ENCODE measurements at places on chromosomes 5 and 9.

DNA sequence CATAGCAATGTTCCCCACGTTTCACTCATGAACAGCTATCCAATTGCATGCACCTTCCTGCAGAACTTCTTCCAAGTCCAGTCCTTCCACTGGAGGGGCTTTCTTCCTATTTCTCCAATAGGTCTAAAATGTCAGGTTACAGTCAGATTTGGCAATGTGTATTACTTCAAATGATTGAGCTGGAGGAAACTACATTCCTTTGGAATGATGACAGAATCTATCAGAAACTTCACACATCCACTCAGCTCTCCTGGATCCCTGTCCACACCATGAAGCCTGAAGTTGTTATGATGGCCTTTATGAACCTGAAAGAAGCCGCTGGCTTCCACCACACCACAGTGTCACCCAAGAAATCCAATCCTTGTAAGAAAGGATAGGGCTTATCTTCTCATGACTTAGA, 32.2 kb downstream of the FBXW2 start:
- no peak for DNase-seq

- no peak for DNase-seq
These were observed 14.3 kb downstream of the WNK2 start for GRCh38 chr9:93198117-93198837.

GRCh38 chr5:1048861-1049838, 40.5 kb downstream of the NKD2 start:
- no peak for DNase-seq

- DNase-seq, result no peak
These were observed 41.6 kb downstream of the RAB14 start for GRCh38 chr9:121160025-121160424.

- DNase-seq, result no peak
These were observed 44.4 kb downstream of the BNC2 start for GRCh38 chr9:16825971-16826625.

DNA sequence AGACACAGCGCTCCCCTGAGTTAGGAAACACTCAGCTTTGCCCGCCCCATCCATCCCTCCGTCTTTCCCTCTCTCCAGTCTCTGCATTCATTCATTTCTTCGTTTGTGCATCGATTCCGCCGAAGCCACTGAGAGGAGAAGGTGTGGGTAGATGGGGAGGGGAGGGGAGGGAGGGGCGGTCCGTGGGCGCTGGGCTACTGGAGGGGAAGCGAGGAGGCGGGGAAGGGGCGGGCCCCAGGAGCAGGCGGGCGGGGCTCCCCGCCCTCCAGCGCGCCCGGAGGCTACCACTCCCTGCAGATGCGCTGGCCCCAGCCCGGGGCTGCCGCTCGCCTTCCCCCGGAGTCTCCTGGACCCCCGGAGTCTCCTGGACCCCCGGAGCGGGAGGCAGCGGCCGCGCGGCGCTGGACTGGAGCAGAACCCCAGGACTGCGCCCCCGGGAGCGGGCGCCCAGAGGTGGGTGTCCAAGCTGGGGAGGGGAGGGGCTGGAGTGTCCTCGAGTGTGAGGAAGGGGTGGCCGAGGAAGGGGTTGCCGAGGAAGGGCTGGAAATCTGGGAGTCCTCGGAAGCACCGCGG, 159.5 kb downstream of the C9orf152 start:
- DNase-seq, result peak; percentile 42

DNA sequence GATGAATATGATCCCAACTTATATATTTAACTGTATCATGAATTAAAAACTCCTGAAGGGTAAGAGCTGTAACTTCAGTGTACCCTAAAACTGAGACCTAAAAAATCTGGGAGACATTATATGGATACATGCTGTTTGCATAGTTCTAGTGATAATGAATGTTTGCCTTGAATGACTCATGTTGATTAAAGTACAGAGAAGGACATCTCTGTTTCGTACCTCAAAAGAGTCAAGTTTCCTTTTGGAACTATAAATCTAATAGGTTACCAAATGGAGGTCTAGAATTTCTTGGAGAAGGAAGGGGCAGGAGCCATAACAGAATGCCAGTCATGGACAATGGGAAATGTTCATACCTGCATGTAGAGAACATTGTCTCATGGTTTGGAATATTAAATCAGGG, 168.1 kb downstream of the SNCAIP start:
- no peak for DNase-seq

- DNase-seq, result no peak
These were observed 63.2 kb downstream of the SLC44A1 start for GRCh38 chr9:105307591-105308130.

Data from NCI-H774 (cell line).